ENCODE measurements at places on chromosomes 11 and 22. TPM values are rescaled to one million over a fixed set of nuclear protein-coding genes. Genes with fewer than 3 reads are reported as not detected.

DNA sequence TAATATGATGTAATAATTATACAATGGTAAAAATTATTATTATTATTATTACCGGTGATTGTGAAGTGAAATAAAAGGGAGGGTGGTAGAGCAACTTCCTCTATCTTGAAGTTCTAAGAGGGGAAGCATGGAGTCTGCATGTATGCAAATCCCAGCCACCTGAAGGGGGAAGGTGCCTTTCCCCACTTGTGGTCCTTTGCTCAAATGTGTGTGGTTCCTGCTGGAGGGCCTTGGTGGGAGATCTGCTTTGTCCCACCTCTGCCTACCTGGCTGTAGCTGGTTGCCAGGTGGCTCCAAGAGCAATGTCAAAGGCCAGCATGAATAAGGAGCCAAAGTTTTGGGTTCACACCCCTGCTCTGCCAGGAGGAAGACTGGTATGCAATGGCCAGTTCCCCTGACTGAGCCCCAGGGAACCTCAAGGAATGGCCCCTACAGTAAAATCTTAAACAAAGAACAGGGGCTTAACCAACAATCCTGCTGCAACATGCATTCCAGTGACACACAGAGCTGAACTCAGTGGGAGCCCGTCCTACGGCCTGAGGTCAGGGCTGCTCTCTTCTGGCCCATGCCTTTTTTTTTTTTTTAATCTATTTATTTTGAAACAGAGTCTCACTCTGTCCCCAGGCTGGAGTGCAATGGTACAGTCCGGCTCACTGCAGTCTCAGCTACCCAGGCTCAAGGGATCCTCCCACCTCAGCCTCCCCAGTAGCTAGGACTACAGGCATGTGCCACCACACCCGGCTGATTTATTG, 8.5 kb downstream of the TMEM132A start:
- no peak for DNase-seq

DNA sequence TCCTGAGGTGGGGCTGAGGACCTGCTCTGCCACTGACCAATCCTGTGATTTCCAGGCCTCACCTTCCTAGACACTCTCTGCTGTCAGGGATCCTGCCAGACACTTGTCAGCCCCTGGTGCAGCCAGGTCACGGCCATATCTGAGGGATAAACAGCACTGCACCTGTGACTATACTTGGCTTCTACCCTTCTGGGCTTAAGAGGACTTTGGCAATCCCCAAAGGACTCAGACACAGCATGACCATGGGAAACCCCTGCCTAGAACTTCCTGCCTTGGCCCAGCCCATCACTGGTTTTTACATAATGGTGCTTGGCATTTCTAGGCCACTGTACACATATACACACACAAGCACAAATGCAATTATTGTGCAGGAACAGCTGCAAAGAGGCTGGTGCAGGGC, 11.6 kb upstream of the OLFML1 start:
- DNase-seq, result no peak

Gene TPBGL
- total RNA-seq, result 0.12 TPM

Gene ANO5
- total RNA-seq, result 38.7 TPM
